B cell (primary cell): ENCODE measurements at places on chromosomes 1 and 21. TPM values are rescaled to one million over a fixed set of nuclear protein-coding genes. Genes with fewer than 3 reads are reported as not detected.

MYOM3 gene
- polyA plus RNA-seq: not detected in 2 replicates

S1PR1 gene
- 44.5 and 48.4 TPM in 2 replicates for polyA plus RNA-seq

PDPN gene
- not detected in 2 replicates for polyA plus RNA-seq

- no peak overlapping the region for H3K27ac ChIP-seq
- no peaks in the 10 kb centered on the region for H3K4me1 ChIP-seq
- DNase-seq: no peak
- no peak overlapping the region for H3K4me3 ChIP-seq
- no peaks in the 10 kb centered on the region for H3K27me3 ChIP-seq
These were observed 206.3 kb downstream of the KIF26B start for GRCh38 chr1:245361065-245361464.

DNA sequence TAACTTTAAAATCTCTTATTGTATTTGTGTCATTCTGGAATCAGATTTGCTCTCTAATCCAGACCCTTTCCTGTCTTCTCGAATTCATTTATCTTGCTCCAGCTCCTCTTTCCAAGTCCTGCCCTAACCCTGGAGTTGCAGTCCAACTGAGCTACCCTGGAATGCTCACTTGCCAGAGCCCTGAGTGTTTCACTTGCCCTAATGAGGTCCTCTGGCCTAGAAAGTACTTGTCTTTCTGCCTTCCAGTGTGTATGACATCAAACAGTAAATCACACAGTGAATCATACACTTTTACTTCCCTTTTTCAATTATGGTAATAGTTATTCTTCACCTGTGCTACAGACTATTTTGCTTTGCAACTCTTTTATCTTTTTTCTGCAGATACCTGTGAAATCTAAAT lies 96.9 kb downstream of the NEK7 start:
- H3K36me3 ChIP-seq: no peaks in the 10 kb centered on the region
- H3K27ac ChIP-seq: peak overlapping the region; percentile 50
- H3K27me3 ChIP-seq: no peaks in the 10 kb centered on the region
- peaks cover 3% of the 10 kb centered on the region for H3K4me1 ChIP-seq
- no peak overlapping the region for H3K4me3 ChIP-seq

EFNA3 gene
- 1.8 and 3.2 TPM in 2 replicates for polyA plus RNA-seq
